ENCODE measurements at places on chromosomes 3 and 15.

GRCh38 chr15:61171209-61171608 lies 57.9 kb downstream of the RORA start:
- no peak for DNase-seq

GRCh38 chr15:70060993-70061305 lies 36.8 kb downstream of the TLE3 start:
- no peak for DNase-seq

DNA sequence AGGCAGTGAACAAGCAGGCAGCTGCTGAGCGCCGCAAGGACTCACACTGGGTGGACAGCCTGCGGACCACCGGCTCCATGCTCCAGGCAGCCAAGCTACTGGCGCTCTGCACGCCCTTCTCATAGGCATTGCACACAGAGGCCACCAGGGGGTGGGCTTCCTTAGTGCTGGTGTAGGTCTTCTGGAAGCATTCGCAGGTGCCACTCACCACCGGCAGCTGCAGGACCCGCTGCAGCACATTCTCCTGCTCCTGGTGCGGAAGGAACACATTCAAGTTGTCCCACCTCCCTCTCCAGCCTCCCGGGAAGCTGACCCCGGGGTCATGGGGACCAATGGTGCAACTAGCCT lies 6.0 kb downstream of the PLIN1 start:
- no peak for DNase-seq

- no peak for DNase-seq
Observed at GRCh38 chr15:63274427-63274826, 3.0 kb upstream of the APH1B start.

- no peak for DNase-seq
Observed at GRCh38 chr15:68666812-68667450, 88.1 kb downstream of the CORO2B start.

- no peak for DNase-seq
Observed at GRCh38 chr3:149091983-149092382, 5.7 kb upstream of the HLTF start.

DNA sequence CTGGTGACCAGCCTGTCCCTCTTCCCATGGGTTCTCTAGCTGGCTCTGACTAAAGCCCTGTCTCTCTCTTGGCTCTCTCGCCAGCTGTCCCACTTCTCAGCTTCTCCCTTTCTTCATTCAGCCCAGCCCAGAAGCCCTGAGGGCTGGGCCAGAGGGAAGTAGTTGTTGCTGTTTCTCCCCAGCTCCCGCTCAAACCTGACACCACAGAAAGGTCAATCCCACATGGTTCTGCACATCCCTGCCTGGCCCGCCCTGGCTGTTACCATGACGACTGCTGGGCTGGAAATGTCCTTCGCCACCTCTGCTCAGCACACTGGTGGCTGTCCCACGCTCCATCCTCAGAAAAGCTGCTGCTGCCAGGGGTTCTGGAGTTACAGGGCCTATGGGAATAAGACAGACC lies 25.9 kb downstream of the CCDC32 start:
- no peak for DNase-seq

- peak; percentile 78 for DNase-seq
Observed at GRCh38 chr15:44726568-44727484, 9.5 kb upstream of the TRIM69 start.

- DNase-seq = no peak
Observed at GRCh38 chr3:196842567-196843434, 24.9 kb upstream of the SENP5 start.

GRCh38 chr3:188135271-188135670 lies 18.7 kb upstream of the LPP start:
- no peak for DNase-seq

DNA sequence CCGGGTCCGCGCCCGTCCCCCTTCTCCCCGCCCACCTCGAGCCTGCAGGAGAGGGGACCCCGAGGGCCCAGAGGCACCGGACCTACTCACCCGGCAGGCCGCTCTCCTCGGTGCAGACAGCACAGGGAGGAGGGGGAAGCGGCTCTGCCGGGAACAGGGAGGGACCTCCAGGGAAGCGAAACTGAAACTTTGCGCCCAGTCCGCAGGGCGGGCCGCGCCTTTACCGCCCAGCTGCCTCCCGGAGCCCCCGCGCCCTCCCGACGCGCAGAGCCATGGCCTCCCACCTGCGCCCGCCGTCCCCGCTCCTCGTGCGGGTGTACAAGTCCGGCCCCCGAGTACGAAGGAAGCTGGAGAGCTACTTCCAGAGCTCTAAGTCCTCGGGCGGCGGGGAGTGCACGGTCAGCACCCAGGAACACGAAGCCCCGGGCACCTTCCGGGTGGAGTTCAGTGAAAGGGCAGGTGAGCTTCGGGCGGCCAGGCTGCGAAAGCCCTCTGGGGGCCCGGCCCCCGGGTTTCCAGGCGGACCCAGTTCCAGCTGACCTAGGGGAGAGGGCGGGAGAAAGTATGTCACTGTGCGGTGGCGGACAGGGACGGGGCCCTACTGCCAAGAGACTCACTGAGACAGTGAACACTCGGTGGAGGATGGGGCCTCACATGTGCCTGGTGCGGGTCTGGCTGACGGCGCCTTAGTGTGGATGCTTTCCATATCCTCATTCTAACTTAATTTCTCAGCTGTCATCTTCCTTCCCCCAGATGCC lies at the start of the genes DTX3L and PARP9:
Gene DTX3L (plus strand): TSS at position 184 of the 758 bp plus-strand sequence. CDS start 89 bp downstream, at position 273.
Gene PARP9 (minus strand): TSS at position 146 of the 758 bp plus-strand sequence. CDS start 4,680 bp downstream, outside the sequence.
- DNase-seq = no peak

GRCh38 chr3:56125358-56126005 lies 342.8 kb downstream of the ERC2 start:
- DNase-seq = peak; percentile 20

DNA sequence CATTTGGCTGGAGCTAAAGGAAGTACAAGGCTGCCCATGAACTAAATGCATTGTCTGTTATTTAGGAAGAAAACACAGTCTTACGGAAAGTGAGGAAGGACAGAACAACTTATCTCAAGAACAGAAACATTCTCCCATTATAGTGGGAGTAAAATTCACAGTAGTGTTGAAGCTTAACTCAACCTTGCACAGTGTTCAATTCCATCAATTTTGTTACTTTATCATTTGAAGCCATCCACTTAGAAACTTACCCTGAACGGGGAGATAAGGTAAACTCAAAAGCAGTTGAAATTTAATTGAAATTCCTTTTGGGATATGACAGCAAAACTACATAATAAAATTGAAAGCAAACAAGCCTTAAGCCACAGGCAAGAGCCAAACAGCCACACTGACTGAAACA lies 186.9 kb downstream of the PCCB start:
- DNase-seq = no peak

GRCh38 chr15:29969562-29970401 lies 113.0 kb upstream of the GOLGA8J start:
- no peak for DNase-seq

DNA sequence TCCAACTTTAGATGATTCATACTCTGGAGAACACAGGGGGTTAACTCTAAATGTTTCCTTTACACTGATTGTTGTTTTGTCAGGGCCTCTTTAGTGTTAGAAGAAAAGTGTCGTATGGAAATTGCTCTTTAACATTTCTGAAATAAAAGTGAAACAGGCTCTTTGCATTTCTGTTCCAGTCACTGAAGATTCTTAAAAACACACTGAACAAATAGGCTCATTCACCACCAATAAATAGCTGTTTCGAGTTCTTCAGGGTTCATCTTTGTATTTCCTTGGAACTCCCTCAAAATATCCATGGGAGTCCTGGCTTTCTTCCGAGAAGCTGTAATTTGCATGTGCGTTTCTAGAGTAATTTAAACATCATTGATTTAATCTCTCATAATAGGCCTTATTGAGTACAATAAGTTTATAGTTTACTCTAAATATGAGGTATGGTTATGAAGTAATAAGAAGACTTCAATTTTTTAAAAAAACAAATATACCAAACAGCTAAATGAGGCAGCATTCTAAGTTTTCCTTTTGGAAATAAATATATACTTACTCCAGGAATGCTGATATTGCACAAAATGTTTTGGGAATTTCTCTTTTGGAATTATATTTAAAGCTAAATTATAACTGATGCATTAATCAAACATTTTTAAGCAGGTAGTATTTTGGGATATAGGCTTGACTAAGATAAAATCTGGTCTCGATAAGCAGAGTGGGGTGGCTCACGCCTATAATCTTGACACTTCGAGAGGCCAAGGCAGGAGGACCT lies 327.4 kb downstream of the EPHA3 start:
- no peak for DNase-seq

GRCh38 chr15:79957741-79958140 lies 13.3 kb downstream of the BCL2A1 start:
- DNase-seq = no peak

- DNase-seq = no peak
Observed at GRCh38 chr3:112611752-112612515, 29.0 kb downstream of the CCDC80 start.

GRCh38 chr3:134704556-134704955 lies 53.7 kb upstream of the KY start:
- DNase-seq = no peak

All from AG04450 (cell line).